Activated CD4-positive, alpha-beta T cell treated with anti-CD3 and anti-CD28 coated beads for 36 hours (primary cell): ENCODE measurements at places on chromosomes 1 and 21.

DNA sequence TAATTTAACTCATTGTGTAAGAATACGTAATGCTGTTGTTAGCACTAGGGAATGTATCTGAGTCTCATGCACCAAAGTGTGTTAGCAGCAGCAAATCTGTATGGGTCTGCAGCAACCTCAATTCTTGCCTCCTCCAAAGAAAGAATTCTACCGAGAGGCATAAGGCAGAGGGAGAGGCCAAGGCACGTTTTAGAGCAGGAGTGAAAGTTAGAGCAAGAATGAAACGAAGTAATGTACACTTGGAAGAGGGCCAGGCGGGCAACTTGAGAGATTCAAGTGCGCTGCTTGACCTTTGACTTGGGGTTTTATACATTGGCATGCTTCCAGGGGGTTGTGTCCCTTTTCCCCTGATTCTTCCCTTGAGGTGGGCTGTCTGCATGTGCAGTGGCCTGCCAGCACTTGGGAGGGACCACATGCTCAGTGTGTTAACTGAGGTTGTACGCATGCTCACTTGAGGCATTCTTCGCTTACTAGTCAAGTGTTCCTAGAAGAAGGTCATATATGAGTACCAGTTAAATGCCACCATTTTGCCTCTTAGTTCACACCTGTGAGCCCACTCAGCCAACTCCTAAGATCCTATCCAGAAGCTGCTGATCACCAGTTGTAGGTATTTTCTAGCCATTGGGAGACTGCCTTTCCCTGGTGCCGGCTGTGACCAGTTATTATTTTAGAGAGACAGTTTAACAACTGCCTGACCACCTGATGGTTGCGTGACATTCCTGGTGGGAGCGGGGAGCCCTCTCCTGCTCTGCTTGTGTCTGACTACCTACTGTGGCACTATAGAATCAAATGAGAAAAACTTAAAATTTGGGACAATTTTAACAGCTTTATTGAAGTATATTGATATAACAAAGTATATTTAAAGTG is 2.7 kb upstream of the CNN3 start:
- DNase-seq = no peak

DNA sequence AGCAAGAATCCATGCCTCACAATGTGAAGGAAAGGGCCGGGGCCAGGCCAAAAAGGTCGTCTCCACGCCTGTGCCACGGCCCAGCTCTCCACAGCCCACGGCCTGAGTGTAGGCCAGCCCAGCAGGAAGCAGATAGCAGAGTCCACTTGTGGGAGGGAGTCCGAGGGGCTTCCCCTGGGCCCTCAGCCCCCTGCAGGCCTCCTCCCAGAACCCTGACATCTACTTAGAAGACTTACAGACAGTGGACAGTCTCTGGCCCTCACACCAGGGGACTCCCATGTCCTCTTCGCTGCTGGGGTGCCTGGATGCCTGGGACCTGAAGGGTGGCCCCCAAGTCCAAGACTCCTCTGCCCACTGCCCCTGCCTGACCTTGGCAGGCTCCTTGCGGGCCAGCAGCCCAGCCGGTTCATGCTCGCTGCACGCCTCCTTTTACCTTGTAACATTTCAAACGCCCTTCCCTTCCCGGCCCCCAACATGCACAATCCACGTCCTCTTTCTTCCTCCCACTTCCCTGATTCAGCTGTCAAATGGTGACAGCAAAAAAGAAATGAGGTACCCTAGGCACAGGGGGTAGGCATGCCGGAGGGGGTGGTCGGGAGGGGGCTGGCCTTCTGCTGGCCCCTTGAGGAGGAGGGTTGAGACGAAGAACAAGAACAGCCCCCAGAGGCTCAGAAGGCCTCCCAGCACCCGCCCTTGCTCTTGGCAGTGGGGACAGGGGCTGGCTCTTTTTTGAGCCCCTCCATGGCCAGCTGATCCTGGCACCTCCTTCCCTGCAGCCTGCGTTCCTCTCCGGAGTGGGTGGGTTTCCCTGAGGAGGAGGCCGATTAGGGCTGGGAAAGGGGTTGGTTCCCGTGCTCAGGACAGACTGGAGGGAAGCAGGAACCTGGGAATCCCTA is 997 bp upstream of the PTPN7 start:
- peak; percentile 26 for DNase-seq

DNA sequence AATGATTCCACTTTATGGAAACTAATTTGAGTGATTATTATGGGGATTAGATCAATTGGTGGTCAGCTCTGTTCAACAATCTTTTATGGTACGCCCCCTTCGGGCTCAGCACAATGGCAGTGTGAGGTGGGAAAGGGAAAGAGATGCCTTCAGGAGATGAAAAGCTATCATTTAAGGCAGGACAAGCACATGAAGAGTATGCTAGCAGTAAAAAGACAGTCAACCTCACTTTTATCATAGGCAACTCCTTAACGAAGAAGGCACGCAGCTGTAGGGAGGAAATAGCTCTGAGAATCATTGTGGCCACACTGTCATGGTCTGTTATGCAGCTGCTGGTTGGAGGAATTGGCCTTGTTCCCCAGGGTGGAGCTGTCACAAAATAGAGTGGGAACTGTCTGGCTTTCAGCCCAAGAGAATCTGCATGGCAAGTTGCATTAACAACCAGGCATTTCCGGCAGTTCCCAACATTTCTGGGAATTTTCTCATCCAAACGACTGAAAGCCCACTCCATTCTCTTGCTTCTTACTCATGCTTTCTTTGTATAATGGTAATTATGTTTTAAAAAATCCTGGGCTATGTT is 54.4 kb upstream of the BCL10 start:
- no peak for DNase-seq

GRCh38 chr1:236103646-236104218 is 38.6 kb upstream of the GPR137B start:
- DNase-seq = peak; percentile 75

DNA sequence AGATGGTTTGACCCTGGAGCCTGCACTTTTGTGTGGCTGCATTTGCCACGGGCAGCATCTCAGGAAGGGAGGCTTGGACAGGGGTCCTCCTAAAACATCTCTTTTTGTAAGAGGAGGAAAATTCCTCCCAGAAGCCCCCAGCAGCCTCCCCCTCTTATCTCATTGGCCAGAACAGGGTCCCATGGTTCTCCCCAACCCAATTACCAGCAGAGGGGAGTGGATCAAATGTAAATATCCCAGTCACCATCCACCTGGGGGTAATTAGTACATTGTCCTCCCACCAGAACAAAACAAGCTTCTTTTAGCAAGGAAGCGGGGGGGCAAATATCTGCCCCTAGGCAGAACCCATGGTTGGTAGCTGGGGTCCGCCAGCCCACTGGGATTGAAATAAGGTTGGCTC is 44.7 kb upstream of the TENT5B start:
- no peak for DNase-seq

- no peak for DNase-seq
These were observed 10.4 kb downstream of the CAMSAP2 start for GRCh38 chr1:200749090-200749489.

- DNase-seq = no peak
These were observed 16.8 kb upstream of the PDIK1L start for GRCh38 chr1:26094677-26095383.

DNA sequence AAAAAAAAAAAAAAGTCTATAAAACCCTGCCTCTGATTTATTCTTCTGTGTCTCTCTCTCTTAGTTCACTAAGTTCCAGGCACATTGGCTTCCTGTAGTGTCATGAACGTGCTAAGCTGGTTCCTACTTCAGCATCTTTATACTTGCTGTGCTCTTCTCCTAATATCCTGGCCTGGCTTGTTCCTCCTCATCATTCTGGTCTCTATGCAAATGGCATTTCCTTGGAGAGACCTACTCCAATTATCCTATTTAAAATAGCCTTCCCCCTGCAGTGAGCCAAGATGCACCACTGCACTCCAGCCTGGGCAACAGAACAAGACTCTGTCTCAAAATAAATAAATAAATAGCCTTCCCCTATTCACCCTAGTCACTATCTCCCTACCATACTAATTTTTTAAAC is 9.7 kb upstream of the CLCC1 start:
- DNase-seq = no peak

GRCh38 chr1:66998972-66999371 is 55.0 kb downstream of the SLC35D1 start:
- no peak for DNase-seq

- DNase-seq = no peak
These were observed 225.8 kb downstream of the PTPRU start for GRCh38 chr1:29462096-29462495.

GRCh38 chr1:56404561-56405030 is 174.8 kb downstream of the PLPP3 start:
- DNase-seq = no peak

DNA sequence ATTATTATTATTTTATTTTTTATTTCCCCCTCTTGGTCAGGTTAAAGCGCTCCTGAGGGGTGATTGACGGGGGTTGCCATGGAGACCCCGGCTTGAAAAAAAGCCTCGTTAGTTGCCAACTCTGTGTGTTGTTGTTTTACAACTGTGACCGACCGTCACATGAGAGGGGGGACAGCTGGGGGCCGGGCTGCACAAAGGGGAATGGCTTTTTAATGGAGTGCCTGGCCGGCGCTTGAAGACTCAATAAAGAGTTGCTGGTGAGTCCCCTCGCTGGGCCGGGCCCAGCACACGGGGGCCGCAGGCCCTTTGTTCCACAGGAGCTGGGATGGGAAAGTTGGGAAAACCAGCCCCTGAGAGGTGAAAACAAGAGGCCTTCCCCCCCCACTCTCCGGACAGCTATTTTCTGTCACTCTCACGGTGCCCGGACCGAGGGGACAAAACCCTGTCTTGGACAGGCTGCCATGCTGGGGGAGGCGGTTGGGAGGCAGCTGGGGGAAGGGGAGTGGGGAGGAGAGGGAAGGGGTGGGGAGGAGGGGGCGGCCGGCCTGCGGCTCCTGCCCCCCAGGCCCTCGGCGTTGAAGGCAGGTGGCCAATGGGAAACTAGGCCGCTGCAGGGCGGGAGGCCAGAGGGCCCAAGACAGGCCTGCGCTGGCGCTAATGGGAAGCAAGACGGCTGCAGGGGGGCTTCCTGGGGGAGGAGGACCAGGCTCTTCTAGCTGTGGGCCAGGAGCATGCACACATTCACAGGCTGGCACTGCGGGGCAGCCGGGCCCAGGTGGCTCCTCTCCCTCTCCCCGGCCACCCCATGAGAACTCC is 67.6 kb downstream of the CASZ1 start:
- no peak for DNase-seq

DNA sequence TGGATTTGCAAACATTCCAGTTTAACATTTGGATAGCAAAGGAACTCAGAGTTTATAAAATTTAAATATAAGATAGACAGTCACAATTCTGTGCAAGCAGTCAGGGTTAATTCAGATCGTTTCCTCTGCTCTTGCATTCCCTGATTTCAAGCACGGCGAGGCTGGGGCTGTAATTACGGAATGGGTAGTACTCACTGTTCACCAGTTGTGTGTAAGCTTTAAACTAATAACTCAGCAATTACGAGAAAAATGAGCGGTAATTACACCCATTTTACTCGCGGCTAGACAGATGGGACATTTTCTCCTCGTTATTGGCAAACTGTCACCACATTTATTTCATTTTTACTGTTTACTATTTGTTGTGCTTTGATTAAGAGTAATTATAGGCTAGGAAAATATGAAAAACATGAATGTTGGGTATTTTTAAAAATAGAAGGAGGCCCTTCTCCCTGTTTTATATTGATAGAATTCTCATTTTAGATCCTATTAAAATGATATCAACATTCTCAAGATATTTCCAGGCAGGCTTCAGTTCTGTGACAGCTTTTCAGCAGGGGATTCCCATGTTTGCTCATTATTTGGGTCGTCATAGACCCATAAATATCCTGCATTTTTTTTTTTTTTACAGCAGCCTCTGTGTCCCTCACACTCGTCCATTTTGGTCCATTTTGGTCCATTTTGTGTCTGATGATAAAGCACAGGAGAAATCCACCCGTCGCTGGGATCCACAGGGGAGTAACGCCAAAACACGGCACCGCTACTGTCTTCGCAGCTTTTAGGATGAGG is 208.3 kb downstream of the DSCAM start:
- DNase-seq = no peak

- DNase-seq = peak; percentile 93
These were observed 54.7 kb upstream of the IFFO2 start for GRCh38 chr1:19010995-19011844.

- DNase-seq = no peak
These were observed 45.9 kb upstream of the PRMT6 start for GRCh38 chr1:107010582-107010981.

- peak; percentile 83 for DNase-seq
These were observed 89.7 kb upstream of the RUNX1 start for GRCh38 chr21:35138665-35139381.

GRCh38 chr21:30847627-30848500 is 18.3 kb upstream of the KRTAP7-1 start:
- no peak for DNase-seq

- no peak for DNase-seq
These were observed 39.0 kb downstream of the SETD4 start for GRCh38 chr21:36021251-36021837.

- DNase-seq = no peak
These were observed 9.4 kb upstream of the PGD start for GRCh38 chr1:10389271-10389973.

DNA sequence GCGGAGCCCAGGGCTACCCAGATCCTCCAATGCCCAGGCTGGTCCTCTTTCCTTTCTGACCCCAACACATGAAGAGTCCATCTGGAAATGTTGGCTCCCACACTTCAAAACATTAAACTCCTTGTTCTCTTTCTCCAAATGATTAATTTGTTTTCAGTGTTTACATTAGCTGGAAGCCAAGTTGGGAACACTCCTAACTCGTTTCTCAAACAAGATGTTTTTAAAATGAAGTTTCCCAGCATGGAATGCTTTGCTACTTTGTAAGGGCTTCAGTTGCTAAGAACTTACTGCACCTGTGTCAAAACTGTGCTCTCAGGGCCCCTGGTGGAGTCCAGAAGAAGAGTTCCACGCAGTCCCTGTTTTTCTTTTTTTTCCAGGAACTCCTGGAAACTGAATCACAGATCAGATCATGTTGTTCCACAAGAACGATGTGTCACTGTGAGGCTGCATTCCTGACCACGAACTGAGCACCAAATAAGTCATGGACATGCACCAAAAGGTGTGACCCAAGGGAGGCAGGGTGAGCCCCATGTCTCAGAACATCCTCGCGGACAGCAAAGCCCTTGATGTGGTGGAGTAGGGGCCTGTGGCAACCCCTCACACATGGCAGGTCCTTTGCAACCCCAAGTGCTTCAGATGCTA is 257.3 kb downstream of the KCNJ6 start:
- no peak for DNase-seq

- no peak for DNase-seq
These were observed 13.6 kb downstream of the RHBG start for GRCh38 chr1:156382561-156382960.

DNA sequence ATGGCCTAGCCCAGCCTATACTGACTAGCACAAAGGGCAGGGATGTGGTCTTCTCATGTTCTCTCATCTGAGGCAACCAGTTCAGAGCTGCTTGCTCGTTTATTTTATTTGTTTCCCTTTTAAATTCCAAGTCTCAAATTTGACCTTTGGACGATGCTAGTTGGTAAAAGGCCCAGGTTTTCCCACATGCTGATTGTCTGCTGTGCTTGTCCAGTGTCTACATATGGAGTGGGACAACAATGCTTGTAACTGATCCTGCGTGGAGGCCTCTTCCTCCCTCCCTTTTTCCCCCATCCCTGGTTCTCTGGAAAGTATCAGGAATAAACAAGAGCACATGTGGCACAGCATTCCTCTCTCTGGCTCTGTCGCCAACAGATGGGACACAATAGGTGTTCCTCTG is 34.0 kb upstream of the BEND5 start:
- no peak for DNase-seq

- no peak for DNase-seq
These were observed 228.6 kb downstream of the GRIK1 start for GRCh38 chr21:29711236-29711635.
